ENCODE measurements at places on chromosomes 3 and 15.

DNA sequence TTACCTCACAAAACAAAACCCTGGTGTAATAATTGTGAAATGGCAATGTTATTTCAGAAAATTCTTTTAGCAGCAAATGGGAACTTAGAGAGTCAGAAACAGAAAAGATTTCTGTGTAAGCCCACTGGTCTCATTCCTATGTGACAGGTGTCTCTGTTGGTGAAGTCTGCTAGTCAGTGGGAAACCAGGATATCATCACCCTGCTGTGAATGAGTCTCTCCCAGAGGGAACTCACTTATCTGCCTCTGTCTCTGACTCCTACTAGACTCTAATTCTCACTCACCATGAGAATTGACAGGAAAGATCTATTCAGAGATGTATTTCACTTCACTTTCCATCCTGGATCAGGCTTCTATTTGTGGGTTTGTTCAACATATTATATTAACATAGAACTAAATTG lies 266.0 kb downstream of the EPHA3 start:
- DNase-seq = no peak

DNA sequence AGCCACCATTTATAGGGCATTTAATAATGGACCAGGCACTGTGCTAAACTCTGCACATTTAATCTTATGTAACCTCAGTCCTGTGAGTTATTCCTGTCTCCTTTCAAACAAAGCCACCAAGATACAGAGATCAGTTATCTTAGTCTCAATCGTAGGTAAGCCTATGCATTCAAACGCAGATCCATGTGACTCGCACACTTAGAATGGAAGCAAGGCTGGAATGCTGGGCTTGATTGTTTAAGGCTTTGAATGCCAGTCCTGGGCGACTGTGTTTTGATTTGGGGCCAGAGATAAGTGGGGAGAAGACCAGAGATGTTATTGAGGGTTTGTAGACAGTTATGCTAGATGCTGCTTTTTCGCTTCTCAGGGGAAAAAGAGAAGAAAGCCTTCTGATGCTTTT lies 22.2 kb downstream of the MED12L start:
- no peak for DNase-seq

- no peak for DNase-seq
These were observed 13.3 kb upstream of the LMAN1L start for GRCh38 chr15:74799255-74799855.

- DNase-seq = no peak
These were observed 409.8 kb upstream of the TMCO5A start for GRCh38 chr15:37524601-37525000.

- DNase-seq = no peak
These were observed 85.8 kb downstream of the PPCDC start for GRCh38 chr15:75109021-75109735.

- DNase-seq = no peak
These were observed 57.4 kb downstream of the DNASE1L3 start for GRCh38 chr3:58153371-58153770.

DNA sequence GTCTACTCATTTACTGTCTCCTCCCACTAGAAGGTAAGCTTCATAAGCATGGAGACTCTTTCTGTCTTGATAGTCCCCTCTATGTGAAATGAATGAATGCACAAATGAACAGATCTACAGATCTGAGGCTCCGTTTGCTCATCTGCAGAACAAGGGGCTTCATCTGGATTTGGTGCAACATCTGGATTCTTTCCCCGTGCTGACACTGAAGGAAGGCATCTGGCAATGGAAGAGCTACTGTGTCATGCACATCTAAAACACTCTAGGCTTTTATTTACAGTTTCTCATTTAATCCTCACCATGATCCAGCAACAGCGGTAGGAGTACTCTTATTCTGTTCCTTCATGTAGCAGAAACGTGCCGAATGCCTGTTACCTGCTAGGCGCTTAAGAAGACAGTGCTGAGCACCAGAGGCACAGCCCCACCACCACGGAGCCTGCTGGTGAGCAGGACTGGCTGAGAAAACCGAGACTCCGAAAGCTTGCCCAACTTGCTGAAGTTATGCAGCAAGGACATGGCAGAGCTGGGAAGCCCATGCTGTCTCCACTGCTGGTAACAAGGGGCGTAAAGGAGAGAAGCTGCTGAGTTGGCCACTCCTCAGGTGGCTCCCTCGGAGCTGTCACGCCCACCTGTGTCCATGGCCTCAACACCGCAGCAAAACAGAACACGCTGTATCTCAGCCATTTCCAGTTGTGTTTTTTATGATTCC lies 31.1 kb downstream of the LSM3 start:
- no peak for DNase-seq

DNA sequence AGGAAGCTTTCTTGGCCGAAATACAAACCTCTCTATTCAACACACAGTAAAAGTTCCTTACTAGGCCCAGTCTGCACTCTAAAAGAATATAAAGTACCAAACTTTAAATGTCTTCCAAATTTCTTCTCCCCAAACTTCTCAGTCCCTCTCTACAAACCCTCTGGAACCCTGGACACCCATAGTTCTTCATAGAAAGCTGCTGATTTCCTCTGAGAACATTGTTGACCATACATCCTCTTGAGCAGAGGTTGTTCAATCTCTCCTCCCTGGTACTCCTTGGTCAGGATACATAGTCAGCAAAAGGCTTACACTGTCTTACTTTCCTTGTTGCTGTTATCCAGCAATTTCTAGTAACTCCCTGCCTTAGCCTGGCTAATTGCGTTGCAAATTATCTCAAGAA lies 3.1 kb upstream of the ACAP2 start:
- no peak for DNase-seq

- DNase-seq = no peak
These were observed at the start of gene SLC9A9 for GRCh38 chr3:143847787-143848631. Gene SLC9A9 (minus strand): TSS chr3:143848468. CDS start chr3:143848322, 146 bp downstream.

DNA sequence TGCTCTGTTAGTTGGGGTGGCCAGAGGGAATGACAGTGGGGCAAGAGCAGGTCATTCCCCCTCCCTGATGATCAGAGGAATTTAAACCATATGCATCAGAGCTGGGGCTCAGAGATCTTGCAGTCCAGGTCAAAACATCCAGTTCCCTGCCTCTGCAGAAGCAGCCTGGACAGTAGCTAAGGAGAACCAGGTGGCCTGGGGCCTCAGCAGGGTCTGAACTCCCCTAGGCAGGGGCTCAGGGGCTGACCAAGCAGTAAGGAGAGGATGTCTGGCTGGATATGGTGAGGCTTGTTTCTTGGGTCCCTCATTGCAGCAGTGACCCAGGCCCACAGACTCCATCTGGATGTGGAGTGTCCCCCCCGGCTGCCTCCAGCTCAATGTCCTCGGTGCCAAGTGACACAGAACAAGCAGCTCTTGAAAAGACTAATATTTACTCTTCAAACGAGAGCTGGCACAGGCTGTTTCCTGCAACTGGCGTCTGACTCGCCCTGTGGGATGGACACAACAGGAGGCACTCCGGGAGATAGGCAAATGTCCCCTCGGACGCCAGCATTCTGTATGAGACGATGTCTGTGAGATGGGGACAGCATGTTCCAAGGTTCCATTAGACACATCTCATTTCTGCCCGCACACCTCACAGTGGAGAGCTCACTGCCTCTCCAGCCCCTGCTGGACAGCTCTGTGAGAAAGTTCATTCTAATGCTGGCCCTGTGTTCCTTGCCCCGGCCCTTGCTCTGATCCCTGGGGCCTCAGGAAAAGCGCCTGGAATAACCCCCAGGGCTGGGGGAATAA lies 37.1 kb downstream of the SEC22C start:
- no peak for DNase-seq

DNA sequence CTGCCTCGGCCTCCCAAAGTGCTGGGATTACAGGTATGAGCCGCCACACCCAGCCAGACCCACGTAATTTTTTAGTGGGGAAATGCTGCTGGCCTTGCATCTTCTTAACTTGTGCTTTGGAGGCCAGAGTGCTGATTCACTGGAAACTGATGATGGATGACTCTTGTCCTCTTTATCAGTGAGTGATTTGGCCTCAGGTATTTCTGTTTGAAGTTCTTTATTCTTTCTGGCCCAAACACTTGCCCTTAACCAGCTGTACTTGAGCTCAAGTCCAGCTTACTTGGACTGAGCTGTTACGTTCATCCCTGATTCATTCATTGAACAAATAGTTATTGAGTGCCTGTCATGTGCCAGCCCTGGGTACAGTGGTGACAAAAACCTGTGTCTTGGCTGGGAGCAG lies 4.2 kb downstream of the PTPN23 start:
- DNase-seq = no peak

Data from chondrocyte (in vitro differentiated cells).